ENCODE measurements at places on chromosomes 7 and 10. TPM values are rescaled to one million over a fixed set of nuclear protein-coding genes. Genes with fewer than 3 reads are reported as not detected.

GRCh38 chr10:3113343-3113720 lies 46.0 kb downstream of the PFKP start:
- DNase-seq, result no peak

DNA sequence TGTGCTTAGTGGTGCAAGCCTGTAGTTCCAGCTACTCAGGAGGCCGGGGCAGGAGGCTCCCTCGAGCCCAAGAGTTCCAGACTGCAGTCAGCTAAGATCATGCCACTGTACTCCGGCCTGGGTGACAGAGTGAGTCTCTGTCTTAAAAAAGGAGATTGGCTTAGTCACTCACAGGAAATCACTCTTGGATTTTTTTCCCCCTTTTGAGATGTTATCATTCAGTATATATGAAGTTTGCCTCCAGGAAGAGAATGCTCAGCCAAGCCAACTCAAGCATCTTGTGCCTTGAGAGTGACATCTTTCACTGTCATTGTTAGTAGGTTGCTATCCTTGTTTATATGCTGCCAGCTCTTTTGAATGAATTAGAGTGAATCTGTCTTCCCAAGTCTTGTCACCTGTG lies 28.0 kb downstream of the NIPSNAP2 start:
- no peak for DNase-seq

EVX1 gene
- total RNA-seq, result not detected

DNA sequence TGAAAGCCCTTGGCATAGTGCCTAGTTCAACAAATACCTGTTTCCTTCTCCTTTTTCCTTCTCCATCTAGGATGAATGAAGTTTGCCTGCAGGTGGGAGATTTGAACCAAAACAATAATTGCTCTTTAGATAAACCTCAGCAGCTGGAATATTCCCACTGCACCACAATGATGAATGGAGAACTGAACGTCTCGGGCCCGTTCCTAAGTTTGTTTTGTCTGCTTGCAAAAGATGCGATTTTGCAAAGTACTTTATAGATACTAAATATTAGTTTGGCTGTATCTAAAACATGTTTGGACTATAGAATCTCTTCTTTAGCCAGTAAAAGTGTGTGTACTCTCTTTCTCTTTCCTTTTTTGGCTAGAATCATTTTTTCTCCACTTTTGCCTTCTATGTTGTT lies 75.8 kb upstream of the BMPER start:
- DNase-seq, result no peak

NHLRC2 gene
- 19.2 TPM for total RNA-seq

CRYGN gene
- not detected for total RNA-seq

ACSL5 gene
- total RNA-seq, result 0.71 TPM

DNA sequence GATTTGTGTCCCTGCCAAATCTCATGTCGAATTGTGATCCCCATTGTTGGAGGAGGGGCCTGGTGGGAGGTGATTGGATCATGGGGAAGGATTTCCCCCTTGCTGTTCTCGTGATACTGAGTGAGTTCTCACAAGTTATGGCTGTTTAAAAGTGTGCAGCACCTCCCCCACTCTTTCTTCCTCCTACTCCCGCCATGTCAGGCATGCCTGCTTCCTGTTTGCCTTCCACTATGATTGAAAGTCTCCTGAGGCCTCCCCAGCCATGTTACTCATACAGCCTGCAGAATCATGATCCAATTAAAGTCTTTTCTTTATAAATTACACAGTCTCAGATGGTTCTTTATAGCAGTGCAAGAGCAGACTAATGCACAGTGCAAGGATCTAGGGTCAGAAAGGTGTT lies 75.4 kb downstream of the CALD1 start:
- peak; percentile 18 for DNase-seq

DNA sequence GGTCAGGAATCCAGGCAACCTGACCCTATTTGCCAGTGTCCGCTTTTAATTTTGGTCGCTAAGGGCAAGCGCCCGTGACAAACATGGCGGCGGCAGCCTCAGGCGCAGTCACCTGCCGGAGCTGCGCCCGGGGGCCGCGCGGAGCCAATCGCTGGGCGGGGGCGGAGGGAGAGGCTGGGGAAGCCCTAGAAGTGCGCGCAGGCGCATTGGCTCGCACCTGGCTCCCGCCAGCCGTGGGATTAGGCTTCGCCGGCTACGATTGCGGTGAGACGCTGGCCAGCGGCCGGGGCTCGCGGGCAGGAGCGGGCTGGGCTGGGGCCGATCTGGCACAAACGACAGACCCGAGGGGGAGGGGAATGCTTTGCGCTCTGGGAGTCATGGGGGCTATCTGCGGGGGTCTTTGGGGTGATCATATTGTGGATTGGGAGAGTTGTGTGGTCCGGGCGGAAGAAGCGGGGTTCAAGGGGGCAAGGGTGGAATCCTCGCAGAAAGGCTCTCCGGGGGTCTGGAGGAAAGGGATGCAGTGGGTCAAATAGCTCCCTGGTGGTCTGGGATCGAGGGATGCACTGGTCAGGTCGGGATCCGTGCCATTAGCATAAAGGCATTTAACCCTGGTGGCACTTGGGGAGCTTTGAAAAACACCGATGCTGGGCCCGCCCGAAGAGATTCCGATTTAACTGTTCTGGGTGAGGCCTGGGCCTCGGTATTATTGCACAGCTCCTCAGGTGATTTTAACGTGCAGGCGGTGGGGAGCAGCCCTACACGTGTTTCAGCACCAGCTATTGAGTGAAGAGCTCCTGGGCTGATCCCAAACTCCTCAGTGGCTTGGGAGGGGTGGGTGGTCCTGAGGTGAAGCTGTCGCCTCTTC lies 10.1 kb upstream of the C10orf95 start:
- DNase-seq, result peak; percentile 72

DNA sequence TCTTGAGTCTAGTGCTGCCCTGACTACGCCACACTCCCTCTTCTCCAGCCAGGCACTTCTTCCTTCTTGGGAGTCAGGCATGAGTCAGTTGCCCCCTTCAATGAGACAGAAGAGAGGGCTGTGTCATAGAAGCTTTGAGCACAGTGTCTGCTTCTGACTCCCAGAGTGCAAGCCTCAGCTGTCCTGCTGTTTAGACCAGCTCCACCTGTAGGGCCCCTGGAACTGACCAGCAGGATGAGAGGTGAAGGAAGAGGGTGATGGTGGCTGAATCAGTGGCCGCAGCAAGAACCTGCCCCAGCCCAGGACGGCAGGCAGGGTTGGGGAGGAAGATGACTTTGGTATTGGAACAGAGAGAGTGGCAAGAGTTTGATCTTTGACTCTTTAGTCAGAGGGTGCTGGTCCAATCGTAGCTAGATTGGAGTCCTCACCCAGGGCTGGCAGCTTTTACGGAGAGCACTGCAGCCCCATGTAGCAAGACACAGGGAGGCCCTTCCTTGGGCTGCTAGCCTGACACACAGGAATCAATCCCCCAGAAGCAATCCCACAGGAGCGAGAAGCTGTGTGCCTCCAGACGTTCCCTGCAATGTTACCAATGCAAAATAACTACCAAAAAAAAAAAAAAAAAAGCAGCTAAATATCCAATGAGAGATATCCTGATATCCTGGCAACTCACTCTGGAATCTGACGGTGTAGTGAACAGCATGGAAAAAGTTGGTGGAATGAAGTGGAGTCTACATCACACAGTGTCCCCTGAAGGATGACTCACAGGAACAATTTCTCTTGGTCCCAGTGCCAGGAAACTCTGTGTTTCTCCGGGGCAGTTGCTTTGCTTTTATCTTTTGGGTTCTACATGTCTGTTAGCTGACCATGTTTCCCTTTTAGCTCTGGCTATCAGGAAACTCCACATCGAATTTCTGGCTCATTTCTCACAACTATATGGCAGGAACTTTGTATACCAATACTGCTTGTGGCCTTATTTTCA lies 6.9 kb downstream of the C10orf62 start:
- peak; percentile 88 for DNase-seq

DNA sequence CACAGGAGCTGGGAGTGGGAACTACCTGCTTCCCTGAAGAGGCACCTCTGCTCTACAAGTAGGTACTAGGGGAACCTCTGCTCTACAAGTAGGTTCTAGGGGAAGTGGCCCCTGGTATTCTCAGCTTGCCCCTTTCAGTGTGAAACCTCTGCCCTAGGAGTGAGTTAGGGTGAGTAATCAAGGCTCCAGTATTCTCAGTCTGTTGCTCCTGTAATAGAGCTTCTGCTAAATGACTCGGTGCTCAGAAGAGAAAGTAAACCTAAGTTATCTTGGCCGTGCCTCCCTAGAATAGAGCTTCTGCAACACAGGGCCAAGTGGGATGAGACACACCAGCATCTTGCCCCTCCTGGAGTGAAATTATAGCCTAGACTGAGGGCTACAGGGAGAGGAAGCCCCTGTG lies 13.4 kb upstream of the RASSF4 start:
- peak; percentile 55 for DNase-seq

CLEC2L gene
- total RNA-seq, result not detected

- no peak for DNase-seq
Measured at GRCh38 chr7:4766666-4767519, 8.5 kb upstream of the AP5Z1 start.

DNA sequence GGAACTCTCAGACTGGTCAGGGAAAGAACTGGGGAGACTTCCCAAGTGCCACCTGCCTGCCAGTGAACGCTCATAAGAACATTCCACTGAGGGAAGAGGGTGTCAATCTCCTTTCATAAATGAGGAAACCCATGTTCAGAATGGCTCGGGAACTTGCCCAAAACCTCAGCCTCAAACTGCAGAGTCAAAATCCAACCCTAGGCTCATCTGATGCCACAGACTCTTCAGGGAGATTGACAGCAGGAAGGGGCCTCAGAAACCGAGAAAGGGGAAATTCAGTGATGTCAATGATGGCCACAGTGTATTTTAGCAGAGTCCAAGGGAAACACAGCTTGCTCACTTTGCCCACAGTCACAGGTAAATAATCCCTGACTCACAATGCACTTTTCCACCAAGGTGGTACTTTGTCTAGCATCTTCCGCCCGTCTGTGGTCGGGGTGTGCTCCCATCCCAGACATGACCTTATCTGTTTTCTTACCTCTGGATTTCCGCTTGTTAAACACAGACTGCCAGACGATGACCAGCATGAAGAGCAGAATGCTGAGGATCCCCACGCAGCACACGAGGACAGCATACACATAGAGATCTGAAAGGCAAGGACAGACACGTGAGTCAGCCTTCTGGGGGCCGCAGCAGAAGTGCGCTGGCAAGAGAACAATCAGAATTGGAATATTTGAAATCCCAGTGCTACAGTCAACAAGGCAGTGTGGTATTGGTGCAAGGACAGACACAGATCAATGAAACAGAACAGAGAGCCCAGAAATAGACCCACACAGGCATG lies 38.4 kb downstream of the VSTM4 start:
- DNase-seq, result no peak

- no peak for DNase-seq
Measured at GRCh38 chr10:97450828-97451227, 4.9 kb downstream of the ZDHHC16 start.

DNA sequence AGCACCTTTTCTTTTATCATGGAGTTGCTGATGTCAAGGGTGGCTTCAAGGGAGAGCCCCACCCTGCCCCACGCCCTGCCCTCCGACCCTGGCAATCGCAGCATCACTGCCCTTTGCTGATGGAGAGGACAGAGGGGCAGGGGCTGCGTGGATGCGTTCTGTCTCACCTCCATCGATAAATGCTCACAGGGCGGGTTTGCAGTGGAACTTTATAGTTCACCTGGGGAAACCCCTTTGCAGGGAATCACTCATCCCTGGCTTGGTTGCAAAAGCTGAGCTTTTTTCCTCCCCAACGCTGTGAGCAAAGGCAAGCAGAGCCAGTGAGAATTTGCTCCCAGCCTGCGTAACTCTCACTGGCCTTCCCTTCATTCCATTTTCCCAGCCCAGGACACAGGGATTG lies 176.8 kb downstream of the WDR37 start:
- no peak for DNase-seq

Measured in LHCN-M2 (cell line).